Kidney capillary endothelial cell (primary cell): ENCODE measurements at places on chromosomes 2 and 18.

- no peak for DNase-seq
Observed at GRCh38 chr2:136034629-136035028, 49.2 kb upstream of the DARS1 start.

- peak; percentile 24 for DNase-seq
Observed at GRCh38 chr2:180761224-180761623, 219.2 kb upstream of the UBE2E3 start.

- no peak for DNase-seq
Observed at GRCh38 chr18:79545736-79546171, 133.8 kb upstream of the CTDP1 start.

DNA sequence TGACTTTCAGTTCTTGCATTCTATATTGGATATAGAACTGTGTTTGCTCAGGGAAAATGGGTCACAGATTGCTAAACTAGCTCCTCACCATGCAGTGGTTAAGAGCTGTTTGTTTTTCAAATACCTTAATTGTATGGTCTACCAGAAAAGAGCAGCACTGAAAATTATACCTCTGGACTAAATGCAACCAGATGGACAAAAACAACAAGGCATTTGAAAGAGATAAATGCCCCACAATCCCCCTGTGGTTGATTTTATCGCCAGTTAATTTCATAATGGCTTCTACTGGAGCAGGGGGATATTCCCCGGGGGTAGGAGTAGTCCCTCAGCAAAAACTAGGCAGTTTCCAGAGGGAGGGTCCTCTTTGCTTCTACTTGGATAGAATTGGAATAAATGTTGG lies 267.9 kb upstream of the TNP1 start:
- no peak for DNase-seq

DNA sequence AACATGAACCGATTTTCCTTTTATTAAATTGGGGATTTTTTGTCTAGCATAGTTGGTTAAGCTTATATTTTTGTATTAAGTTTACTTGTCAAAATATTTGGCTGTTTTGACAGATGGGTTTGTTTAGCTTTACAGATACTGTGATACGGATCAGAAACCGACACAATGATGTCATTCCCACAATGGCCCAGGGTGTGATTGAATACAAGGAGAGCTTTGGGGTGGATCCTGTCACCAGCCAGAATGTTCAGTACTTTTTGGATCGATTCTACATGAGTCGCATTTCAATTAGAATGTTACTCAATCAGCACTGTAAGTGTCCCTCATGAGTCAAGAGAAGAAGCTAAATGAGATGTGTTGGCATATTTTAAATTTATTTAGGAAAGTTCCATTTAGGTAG lies 8.5 kb downstream of the PDK1 start:
- DNase-seq: no peak

- DNase-seq: no peak
Observed at GRCh38 chr2:237715459-237715947, 83.1 kb upstream of the RBM44 start.

DNA sequence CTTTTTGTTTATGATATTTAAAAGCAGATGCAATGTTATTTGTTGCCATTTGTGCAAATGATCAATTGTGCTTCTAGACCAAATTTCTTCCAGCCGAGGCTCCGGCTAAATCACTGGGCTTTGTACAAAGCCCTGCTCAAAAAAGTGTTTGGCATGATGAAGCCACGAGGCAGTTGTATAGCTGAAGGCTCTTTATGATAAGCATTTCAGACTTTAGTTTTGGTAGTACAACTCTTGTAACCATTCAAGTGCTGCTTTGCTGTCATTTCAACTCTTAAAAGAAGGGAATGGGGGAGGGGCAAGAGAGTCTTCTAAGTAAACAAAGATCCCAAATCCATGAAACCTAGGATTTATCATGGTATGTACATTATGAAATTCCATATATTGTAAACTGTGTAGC lies 3.3 kb upstream of the ZNF532 start:
- DNase-seq: no peak

DNA sequence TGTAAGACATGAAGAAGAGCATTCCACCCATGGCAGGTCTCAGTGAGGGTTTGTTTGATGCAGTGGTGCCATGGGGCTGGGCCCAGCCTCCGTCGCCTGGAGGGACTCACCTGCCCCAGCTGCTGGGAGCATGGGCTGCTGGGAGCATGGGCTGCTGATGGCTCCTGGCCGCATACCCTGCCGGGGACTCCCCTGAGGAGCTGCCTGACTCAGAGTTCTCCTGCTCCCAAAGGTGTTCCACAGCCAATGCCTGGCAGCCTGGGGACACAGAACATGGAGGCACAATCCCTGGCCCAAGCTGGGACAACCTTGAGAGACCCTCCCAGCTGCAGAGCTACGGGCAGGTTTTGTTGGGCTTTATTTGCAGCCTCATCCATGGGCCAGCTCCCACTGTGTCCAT lies 108.4 kb downstream of the COPS8 start:
- DNase-seq: no peak

GRCh38 chr2:66443186-66443978 lies 8.5 kb downstream of the MEIS1 start:
- no peak for DNase-seq

GRCh38 chr2:55957142-55957541 lies 33.6 kb upstream of the EFEMP1 start:
- no peak for DNase-seq

DNA sequence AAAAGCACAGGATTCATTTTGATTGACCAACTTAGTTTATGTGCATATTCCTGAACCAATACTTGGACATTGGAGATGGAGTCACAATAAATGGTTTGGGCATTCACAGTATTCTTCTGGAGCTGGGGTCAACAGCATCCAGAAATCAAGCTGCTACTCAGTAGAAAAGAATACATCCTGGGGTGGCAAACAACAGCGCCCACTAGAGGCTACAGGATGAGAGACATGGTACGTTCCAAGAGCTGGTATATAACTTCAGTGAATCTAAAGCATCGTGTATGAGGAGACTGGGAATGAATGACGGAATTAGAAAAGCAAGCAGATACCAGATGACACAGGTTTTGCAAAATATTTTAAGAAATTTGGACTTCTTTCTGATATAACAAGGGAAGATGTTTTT lies 142.9 kb upstream of the FIGN start:
- DNase-seq: peak; percentile 20

- no peak for DNase-seq
Observed at GRCh38 chr2:233380995-233381637, 26.8 kb downstream of the DGKD start.

GRCh38 chr2:172282944-172283343 lies 144.4 kb upstream of the ITGA6 start:
- DNase-seq: peak; percentile 96

GRCh38 chr2:128345436-128346165 lies 26.9 kb upstream of the HS6ST1 start:
- DNase-seq: no peak

DNA sequence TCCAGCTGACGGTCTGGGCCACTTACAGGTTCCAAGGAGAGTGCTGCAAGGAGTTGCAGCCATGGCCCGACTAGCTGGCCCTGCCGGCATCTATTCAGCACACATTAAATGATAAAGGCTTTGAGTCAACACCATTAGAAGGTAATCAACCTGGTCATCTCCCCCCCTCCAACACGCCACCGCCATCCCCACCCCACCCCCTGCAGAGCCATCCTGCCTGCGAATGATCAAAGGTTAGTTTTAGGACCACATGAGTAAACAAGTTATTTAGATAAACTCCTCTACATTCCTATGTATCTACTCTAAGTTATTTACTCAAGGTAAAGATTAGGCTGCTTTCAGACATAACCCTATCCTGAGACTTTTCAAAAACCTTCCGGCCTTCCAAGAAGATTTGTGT lies 349.3 kb upstream of the SLC39A10 start:
- no peak for DNase-seq

GRCh38 chr2:44126106-44126797 lies 42.4 kb upstream of the PPM1B start:
- DNase-seq: no peak

DNA sequence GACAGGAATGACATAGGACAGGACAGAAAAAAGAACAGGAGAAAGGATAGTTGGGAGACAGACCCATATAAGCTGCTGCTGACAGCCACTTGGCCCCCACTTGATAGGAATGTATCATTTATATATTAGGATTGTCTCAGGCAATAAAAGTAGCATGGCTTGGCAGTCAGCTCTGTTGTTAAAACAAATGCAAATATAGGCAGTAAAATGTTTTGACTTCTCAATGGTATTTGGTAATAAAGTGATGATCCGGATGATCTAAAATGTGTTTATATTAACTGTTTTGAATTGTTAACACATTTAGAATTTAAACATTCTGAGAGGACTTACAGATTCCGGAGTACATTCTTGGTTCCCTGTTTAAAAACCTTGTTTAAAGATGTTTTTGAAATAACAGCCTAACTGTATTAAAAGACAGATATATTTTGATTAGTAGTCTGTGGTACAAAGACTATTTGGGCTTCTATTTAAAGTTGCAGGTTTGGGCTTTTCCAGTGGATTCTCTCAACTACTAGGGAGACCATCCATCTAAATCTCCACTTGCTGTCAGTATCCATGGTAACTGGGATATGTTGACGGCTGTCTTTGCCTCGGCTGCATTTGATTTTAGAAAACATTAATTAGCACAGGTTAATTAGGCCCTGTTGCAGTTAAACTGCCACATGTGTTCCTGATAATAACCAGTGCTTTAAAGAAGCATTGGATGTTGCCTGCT lies 147.6 kb downstream of the ESCO1 start:
- DNase-seq: no peak

DNA sequence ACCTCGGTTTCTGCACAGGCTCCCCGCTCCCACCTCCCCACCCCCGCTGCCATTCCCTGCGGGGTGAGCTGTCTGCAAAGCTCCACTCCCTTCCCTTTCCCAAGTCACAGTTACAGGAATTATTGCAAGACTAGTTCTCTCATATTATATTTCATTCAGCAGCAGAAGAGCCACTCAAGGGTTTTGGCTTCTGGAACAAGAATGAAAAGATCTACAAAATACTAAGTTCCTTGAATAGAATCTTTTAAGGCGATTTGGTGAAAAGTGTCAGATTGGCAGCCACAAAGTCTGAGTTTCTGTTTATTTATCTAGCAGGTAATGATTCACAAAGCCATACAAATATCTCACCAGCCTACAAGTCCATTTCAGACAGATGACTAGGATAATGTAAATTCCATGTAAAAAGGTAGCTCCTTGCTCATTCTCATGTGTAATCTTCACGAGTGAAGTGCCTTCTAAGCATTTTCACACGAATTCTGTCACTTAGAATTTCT lies 221.9 kb upstream of the RBBP8 start:
- no peak for DNase-seq

GRCh38 chr2:192155511-192156118 lies 39.1 kb downstream of the TMEFF2 start:
- no peak for DNase-seq

GRCh38 chr2:234403074-234403473 lies 93.8 kb downstream of the ARL4C start:
- DNase-seq: no peak

DNA sequence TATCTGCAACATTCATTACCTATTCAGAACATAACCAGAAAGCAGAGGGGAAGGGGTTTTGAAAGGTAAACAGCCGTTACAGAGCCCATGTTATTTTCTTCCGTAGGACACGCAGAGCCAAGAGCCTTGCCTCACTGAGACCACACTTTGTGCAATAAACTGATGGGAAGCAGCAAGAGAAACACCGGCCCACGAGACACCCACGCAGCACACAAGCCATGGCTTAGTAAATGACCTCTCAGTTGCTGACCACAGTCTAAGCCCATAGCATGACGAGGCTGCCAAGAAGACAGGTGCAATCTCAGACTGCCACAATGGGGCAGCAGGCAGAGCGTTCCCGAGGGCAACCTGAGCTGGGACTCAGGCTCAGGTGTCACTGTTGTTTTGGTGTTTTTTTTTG lies 59.6 kb downstream of the CABYR start:
- no peak for DNase-seq

GRCh38 chr18:21314724-21315123 lies 72.7 kb downstream of the GREB1L start:
- no peak for DNase-seq

GRCh38 chr2:207796585-207797350 lies 27.1 kb upstream of the FZD5 start:
- no peak for DNase-seq

DNA sequence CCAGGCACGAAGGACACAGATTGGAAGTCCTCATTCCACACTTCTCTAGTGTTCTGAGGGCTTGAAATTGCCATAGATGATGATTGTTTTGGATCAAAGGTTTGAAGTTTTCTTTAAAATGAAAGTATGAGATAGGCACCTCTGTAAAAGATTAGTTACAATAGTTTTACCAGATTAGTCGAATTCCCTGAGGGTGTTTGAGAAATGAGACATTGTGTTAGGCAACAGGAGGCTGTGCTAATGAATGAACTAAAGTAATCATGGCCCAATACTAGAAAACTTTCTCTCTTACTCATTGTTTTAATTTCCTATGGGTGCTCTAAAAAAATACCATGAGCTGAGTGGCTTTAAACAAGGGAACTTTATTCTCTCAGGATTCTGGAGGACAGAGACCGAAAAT lies 421.7 kb downstream of the RNF144A start:
- DNase-seq: no peak

- DNase-seq: no peak
Observed at GRCh38 chr2:33430856-33431255, 45.6 kb upstream of the RASGRP3 start.

DNA sequence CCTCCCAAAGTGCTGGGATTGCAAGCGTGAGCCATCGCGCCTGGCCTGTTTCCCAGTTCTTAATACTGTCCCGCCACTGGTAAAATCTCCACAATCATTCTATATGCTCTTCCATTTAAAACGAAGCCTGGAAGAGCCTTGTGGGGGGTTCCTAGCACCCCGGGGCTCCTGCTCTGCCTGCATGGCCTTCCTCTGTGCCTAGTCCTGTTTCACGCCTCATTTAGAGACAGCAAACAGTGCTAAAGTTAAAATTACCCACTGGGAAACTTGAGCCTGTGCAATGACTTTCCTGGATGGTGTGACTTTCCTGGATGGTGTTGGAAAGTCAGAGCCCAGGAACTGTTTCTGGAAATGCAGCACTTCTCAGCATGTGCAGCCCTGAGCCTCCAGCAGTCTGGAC lies 55.0 kb downstream of the INPP5D start:
- no peak for DNase-seq

DNA sequence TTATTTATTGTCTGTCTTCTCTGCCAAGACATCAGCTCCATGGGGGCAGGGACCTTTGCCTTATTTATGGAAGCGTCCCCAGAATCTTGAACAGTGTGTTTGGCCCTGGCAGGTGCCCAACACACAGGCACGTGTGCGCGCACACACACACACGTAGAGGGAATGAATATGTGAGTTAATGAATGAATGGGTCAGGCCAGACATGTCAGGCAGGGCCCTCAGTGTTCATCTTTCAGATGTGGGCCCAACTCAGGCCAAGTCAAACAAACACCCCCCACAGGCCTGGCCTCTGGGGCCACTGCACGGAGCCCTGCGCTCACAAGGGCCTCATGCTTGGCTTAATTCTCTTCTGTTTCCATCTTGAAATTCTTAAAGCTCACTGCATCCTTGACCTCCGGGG lies 54.1 kb downstream of the DYSF start:
- no peak for DNase-seq
